ENCODE measurements at places on chromosomes 4 and X.

GRCh38 chr4:107065201-107065600 is 29.1 kb upstream of the DKK2 start:
- no peak for DNase-seq

GRCh38 chrX:136773648-136774047 is 7.1 kb downstream of the ARHGEF6 start:
- no peak for DNase-seq

- DNase-seq, result no peak
Measured at GRCh38 chrX:110125446-110126162, 122.7 kb downstream of the TMEM164 start.

- DNase-seq, result no peak
Measured at GRCh38 chrX:100994352-100995281, 25.1 kb downstream of the ARL13A start.

GRCh38 chrX:68372665-68373064 is 60.6 kb downstream of the OPHN1 start:
- no peak for DNase-seq

- no peak for DNase-seq
Measured at GRCh38 chr4:112063260-112063659, 82.0 kb upstream of the FAM241A start.

GRCh38 chr4:103787057-103787456 is 67.3 kb upstream of the TACR3 start:
- no peak for DNase-seq

DNA sequence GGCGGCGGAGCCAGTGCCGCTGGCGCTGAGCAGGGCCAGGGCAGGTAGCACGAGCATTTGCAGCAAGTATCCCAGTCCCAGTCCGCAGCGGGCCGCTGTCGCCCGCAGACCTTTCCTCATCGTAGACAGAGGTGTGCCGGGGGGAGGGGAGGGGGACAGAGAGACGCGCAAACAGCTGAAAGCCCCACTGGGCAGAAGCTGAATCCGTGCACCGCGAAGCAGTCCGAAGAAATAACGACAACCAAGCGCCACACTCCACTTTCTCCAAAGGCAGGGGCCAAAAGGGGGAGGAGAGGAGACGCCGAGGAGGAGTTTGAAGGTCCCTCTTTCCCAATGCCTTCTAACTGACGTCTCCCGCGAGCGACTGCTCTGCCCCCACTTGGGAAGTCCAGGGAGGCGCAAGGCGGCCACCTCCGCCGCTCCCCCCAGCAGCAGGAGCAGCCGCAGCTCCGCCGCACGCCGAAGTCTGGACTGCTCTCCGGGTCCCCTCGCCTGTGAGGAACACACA is at the start of gene UNC5C:
UNC5C (minus strand) TSS at position 236 of the 508 bp plus-strand sequence.
- no peak for DNase-seq

DNA sequence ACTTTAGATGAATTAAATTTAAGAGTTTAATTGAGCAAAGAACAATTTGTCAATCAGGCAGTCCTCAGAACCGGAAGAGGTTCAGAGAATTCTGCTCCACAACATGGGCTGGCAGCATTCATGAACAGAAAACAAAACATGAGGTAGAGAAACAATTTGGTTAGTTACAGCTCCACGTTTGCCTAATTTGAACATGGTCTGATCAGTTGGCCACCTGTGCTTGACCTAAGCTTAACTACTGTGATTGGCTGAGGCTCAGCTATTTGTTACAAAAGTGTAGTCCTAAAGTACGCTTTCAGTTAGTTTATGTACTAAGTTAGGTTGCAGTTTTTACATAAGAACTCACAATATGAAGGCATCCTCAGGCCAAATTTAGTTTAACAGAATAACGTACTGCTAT is 258.6 kb downstream of the ADAM29 start:
- DNase-seq, result no peak

- no peak for DNase-seq
Measured at GRCh38 chr4:42547805-42548204, 109.1 kb downstream of the ATP8A1 start.

DNA sequence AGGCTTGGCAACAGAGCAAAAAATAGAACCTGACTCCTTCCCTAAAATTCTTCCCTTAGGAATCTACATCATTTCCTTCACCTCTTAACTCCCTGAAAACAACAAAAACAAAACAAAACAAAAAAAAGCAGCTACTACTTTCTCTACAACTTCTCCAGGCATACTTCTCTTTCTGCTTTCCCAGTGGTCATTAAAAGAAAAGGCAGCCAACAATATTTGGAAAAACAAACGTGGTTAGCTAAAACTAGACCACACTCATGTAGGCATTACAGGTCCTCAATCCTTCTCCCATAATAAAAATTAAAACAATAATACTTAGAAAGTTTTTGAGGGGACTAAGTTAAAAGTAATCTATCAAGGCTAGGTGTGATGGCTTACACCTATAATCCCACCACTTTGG is 29.0 kb upstream of the SMIM14 start:
- no peak for DNase-seq

GRCh38 chrX:109886122-109886761 is 116.7 kb upstream of the TMEM164 start:
- peak; percentile 2 for DNase-seq

- DNase-seq, result no peak
Measured at GRCh38 chrX:790041-790506, 159.5 kb downstream of the SHOX start.

DNA sequence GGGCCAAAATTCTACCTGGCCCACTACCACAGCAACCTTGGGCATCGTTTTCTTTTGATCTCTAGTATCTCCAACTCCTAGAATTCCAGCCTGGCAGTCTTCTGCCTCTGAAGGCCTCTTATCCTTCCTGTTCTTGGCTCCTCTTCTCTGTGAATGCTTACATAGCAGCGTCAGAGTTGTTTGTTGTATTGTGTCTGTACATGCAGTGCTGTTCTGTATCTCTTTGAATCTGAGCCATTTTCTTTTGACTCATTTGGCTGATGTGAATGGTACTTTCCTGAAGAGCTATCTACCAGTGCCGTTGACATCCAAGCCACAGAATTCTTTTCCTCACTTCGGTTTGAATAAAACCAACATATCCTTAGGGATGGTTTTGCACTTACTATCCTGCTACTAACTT is 79.2 kb downstream of the TMEM164 start:
- no peak for DNase-seq

DNA sequence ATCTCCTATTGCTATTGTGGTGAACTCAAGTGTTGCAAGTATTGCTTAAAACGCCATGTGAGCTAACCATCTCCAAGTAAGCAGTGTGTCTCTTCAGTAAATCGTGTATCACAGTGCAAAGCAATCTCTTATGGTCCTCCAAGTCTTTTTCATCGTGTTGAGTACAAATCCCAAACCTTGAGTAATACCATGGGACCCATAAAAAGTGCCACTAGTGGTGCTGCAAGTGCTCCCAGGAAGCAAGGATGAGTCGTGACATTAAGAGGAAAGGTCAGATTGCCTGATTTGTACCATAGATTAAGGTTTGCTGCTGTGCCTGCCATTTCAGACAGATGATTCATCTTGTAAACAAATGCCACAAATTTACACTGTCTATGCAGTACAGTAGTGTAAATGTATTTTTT is 66.9 kb upstream of the BMPR1B start:
- no peak for DNase-seq

DNA sequence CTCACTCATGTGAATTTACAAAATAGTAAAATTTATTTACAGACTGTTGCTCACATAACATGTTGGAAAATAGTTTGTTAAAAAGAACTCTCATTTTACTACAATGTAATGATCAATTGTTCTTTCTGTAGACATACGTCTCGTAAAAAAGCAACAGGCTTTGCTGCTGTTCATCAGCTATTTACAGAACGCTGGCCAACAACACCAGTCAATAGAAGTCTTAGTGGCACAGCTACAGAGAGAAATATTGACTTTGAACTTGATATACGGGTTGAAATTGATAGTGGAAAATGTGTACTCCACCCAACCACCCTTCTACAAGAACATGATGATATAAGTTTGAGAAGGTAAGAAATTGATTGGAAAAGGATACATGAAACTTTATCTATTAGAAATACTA is 47.6 kb upstream of the ADAD1 start:
- no peak for DNase-seq

DNA sequence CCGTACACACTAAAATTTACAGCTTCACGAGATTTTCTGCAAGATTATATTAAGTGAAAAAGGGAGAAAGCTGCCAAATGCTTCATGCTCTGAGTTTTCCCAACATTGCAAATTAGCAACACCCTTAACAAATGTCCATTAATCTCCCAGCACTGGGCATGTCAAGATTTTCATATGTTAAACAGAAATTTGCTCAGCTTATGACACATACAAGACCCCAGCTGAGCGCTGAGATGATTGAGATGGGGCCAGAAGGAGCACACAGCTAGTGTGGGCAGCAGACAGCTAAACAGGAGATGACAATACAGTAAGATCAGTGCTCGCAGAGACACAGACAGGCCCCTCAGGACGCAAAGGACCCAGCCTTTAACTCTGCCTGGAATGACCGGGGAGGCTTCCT is 208.8 kb downstream of the STK32B start:
- no peak for DNase-seq

GRCh38 chrX:11066812-11067211 is 44.3 kb upstream of the HCCS start:
- DNase-seq, result no peak

DNA sequence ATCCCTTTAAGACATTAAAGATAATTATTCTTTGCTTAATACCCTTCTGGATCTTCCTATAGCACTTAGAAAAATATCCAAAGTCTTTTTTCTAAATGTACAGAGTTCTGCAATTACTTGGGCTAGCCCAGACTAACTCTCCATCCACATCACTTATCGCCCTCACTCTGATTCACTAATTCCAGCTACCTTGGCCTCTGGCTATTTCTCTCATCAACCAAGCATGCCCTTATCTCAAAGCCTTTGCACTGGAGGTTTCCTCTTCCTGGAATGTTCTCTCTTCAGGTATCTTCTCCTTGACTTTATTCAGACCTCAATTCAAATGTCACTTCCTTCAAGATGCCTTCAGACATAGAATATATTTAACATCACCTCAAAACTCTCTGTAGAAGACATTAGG is 345.1 kb upstream of the SMIM31 start:
- no peak for DNase-seq

DNA sequence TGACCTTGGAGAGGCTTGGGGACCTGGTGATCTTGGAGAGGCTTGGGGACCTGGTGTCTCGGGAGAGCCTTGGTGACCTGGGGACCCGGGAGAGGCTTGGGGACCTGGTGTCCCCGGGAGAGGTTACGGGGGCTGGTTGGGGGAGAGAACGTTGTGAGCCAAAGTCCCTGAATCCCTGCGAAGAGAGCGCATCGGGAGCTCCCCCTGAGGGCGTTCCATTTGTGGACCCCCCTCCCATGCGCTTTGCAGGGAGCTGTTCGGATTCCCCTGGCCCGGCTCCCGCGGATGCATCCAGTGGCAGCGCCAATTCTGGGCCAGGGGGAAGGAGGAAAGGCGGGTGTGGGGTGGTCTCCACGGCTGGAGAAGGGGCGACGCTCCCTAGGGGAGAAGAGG is 13.3 kb downstream of the SHOX start:
- DNase-seq, result no peak

DNA sequence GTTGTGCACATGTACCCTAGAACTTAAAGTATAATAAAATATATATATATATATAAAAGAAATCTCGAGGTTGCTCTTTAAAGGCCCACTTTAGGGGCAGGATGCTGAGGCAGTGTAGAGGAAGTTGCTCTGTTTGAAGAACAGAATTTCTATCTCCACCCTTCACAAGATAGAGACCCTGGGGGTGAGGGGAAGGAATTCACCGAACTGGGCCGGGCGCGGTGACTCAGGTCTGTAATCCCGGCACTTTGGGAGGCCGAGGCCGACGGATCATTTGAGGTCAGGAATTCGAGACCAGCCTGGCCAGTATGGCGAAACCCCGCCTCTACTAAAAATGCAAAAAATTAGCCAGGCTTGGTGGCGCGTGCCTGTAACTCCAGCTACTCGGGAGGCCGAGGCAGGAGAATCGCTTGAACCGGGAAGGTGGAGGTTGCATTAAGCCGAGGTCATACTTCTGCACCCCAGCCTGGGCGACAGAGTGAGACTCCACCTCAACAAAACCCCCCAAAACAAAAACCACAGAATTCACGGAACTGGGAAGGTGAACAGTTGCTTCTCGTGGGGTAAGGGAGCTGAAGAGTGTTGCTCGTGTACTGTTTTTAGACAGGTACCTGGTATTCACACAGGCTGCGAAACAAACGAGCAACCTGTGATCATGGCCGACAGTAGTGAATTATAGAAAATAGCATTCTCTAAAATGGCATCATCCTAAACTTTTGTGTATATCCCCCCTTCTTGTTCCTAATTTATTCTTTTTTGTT is 6.2 kb downstream of the PLAC8 start:
- no peak for DNase-seq

- DNase-seq, result no peak
Measured at GRCh38 chrX:129686422-129686948, 31.7 kb upstream of the APLN start.

- DNase-seq, result no peak
Measured at GRCh38 chr4:146333187-146333894, 119.0 kb downstream of the REELD1 start.

DNA sequence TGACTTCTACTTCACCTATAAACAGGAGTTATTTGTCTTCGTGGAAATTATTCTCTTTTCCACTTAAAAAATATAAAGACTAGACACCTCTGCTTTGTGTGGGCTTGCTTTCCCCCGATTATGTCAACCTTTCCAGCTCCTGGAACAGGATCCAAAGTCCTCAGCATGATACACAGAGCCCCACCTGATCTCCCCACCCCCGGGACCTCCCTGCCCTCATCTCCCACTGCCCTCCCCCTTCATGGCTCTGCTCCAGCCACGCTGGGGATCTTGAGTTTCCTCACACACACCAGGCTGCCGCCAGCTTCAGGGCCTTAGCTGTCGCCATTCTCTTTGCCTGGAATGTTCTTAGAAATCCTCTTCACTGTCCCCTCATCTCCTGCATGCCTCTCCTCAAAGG is 55.3 kb downstream of the MBNL3 start:
- no peak for DNase-seq

DNA sequence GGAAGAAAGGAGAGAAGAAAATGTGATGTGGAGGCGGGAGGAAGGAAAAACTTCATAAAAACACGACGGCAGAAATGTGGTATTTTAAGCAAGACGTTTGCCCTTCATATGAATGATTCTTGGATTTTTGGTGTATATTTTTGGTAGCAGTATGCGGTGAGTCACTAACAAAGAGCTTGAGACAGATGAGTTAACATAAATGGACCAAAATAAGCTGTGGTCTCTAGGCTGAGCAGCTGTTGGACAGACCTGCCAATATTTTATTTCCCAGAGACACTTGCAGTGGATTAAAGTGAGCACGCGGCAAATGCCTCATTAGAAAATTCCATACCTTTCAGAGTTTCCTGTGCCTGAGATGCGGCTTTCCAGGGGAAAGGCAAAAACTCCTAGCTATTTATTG is 43.1 kb upstream of the RPS6KA3 start:
- no peak for DNase-seq

- no peak for DNase-seq
Measured at GRCh38 chr4:152185786-152186550, 349.9 kb downstream of the FBXW7 start.

DNA sequence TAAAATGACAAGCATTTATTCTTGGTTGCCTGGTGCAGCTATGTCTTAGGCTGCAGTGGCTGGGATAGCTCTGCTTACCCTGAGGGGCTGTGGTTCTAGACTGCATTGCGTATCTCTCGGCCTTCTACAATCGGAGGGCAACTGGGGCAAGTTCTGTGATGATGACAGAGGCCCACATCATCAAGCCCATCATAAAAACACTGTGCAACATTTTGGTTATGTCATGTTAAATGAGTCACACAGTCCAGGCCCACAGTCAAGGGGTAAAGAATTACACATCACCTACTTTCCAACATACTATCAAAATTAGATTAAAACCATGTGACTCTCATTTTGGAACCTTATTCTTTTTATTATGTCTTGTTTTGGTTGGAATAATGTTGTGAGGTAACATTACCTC is 120.2 kb upstream of the GUCY1A1 start:
- no peak for DNase-seq

- DNase-seq, result no peak
Measured at GRCh38 chrX:2237976-2238375, 262.8 kb downstream of the DHRSX start.
